Activated CD8-positive, alpha-beta memory T cell treated with anti-CD3 and anti-CD28 coated beads for 1 hour (primary cell): ENCODE measurements at places on chromosomes 1 and 21.

DNA sequence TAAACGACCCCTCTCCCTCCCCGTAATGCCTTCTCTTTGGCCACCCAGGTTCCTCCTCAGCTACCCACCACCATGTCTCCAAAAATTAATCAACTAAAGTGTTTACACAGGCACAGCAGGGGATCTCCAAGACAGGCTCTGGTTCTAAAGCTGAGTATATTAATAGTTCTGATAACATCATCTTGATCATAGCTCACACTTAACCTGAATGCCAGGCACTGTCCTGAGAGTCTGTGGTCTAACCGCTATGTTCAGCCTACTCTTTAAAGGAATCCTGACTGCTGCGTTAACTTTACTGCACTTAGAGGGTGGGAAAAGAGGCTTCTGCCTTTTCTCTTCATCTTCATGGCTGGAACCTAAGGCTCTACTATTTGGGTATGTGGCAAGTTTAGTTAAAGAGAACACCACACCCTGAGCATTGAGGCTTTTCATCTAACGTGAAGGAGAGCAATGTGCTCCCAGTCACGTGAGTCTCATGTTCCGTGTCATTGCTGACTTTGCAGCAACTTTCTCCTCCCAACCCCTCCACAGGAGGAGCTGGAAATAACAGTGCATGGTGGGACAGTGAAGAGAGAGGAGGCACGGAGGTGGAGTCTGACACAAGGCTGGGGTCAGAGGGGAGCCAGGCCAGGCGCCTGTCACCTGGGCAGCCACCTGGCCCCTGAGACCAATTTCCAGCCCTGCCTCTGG lies 86.4 kb downstream of the FAM78B start:
- DNase-seq = no peak

DNA sequence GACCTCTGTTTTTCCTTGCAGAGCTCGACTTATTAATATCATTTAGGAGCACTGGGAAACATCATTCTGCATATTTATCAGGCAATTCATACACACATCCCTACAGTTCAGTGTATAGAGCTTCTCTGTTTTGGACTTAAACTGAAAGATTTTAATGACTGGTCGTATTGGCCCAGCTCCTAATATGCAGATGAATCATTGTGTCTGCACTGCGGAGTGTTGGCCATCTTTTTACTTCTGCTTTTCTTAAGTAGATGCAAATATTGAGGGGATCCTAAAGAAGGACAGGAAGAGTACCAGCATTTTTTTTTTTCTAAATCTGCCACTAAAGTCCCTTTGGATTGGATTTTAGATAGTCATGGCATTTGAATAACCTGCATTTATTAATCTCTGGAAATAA lies 154.8 kb downstream of the BACH1 start:
- DNase-seq = no peak

- DNase-seq = no peak
These were observed 5.8 kb downstream of the UBE2U start for GRCh38 chr1:64209221-64209620.

GRCh38 chr1:37509181-37509580 lies 5.4 kb downstream of the MEAF6 start:
- no peak for DNase-seq

GRCh38 chr1:243507001-243507671 lies 251.3 kb downstream of the SDCCAG8 start:
- DNase-seq = no peak

- DNase-seq = no peak
These were observed 14.5 kb downstream of the C1orf174 start for GRCh38 chr1:3885611-3886010.

- DNase-seq = no peak
These were observed 34.2 kb downstream of the EFCAB7 start for GRCh38 chr1:63557365-63557987.

DNA sequence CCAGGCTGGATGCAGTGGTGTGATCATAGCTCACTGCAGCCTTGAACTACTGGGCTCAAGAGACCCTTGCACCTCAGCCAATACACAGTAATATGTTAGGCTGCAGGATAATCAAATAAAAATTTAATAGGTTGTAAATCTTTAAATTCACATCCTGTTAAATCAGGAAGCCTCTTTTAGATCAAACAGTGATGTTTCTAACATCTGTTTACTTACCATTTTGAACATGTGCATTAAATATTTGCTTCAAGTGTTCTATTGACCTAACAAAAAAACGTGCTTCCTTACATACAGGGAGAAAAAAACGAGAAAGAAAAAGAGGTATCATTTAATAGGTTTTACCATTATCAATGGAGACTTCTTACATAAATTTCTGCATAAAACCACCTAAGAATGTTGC lies 70.6 kb downstream of the IARS2 start:
- DNase-seq = no peak

DNA sequence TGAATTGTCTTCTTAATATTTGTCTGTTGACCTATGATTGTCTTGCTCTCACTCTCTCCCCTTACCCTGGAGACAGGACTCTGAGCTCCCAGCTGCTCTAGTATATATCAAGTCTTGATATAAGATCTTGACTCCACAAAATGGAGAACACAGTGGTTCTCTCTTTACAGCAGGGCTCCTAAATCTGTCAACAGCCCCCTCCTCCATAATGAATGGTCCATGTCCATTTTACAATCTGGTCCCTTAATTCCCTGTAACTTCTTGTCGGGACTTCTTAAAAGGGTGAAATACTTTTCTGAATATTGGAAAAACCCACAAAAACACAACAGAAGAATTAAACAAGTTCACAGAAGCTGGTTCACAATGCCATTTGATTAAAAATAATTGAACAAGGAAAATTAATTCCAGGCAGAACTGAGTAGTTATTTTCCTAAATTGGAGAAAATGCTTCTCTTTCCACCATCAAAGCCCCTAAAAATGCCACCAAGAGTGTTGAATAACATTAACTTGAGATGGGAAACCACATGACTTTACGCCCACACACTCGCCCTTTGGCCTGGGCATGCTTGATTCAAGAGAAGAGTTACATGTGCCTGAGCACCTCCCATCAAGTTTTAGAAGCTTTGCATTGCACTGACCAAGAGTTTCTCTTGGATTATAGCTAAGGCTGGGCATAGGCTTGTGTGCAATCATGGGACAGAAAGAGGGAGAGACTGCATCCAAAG lies 109.8 kb downstream of the TOMM20 start:
- DNase-seq = no peak

DNA sequence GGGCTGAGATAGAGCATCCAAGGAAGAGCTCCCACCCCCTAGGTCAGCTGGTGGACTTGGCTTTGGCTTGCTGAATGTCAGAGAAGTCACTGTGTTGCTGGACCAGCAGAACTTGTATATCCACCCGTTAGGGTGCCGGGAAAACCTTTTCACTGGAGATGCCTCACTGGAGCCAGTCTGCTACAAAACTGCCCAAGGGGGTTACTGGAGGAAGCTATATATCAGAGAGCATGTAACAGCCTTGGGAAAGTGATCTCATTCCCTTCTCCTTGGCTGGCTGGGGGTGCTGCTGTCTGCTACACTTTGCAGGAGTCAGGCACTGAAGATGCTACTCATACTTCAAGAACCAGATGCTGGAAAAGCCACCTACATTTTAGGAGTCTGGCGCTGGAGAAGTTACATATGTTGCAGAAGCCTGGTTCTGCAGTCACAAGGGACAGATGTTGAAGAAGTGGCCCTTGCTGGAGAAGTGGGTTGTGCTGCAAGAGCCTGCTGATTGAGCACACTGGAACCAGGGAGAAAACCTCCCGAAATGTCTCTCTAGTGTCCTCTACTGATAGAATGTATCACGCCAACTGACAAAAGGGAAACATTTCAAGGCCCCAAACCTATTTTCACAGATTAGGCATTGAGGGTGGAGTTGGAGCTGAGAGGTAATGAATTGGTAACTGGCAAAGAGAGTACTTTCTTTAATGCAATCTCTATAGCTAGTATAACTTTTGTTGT lies 250.6 kb downstream of the SPATA17 start:
- DNase-seq = no peak

- DNase-seq = no peak
These were observed 12.8 kb downstream of the ABCG1 start for GRCh38 chr21:42231756-42232155.

DNA sequence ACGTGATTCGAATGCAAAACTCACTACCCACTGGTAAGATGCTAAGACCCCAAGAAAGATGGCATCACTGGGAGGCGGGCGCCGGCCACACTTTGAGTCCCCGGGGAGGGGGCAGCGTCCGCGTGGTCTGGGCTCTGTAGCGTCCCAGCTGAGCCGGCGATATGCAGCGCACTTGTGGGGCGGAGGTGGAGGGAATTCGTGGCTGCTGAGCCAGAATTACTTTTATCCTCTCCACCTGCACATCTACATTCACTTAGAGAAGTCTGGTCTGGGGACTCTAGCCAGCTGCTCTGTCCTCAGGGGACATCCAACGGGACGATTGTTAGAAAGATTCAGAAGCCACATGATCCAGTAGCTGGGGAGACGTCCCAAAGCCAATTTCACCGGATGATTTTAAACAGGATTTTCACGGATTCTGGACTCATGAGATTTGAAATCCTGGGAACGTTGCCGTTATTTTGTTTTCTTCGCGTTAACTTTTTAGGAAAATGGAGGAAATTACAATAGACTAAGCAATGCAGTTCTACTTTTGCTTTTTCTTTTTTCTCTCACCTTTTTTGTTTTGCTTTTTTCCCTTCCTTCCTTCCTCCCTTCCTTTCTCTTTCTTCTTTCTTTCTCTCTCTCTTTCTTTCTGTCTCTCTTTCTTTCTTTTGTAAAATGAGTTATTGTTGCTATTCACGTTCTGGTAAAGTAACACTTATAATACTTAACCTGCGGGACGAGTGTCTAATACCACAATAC lies 1.3 kb downstream of the JAM2 start:
- DNase-seq = no peak

GRCh38 chr21:42496839-42497202 lies 797 bp upstream of the RSPH1 start:
- no peak for DNase-seq

DNA sequence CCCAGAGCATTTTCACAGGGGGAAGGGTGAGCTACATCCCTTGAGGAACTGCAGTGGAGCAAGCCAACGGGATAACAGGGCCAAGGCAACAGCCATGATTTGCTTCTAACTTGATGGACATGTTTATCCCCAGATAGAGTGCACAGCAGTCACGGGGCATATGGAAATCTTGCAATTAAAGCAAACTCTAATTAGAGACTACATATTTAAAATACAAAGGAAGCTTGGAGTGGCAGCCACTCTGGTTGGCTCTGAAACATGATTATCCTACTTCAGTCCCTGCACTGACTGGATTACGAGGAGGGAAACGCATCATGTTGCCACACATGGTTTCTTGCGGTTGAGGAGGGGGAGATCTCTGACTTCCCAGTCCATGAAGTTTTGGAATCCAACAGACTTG lies 60.8 kb downstream of the BEND5 start:
- DNase-seq = no peak

DNA sequence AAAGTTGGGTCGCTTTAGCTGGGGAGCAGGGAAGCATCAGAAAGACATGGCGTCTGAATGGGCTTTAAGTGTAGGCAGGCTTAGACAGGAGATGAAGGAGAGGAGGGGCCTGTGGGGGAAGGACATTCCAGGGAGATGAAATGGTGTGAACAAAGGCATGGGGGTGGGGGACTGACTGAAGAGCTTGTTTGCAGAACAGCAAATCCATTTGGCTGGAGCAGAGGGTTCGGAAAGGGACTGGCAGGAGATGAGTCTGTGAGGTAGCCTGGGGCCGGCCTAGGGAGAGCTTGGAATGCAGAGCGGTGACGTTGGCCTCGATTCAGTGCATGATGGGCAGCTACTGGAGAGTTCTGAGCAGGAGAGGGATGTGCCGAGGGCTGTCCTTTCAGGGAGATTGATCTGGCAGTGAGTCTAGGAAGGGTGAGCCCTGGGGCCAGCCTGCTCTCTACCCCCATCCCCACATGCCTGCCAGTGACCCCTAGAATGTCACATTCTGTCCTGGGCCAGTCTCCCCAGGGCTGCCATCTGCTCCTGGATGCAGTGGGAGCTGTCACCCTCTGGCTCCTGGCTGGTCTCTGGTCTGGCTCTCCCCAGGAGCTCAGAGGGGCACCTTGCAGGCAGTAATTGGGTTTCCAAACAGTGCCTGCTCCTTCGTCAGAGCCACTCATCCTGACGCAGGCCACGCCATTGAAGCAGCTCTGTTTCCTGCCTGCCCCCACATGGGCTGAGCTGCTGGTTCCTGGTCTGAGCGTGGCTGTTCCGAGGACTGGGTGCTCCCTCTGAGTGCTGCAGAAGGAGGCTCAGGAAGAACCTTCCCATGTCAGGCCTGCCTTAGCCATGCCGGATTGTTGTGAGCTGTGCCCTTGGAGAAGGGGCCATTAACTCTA lies 22.3 kb upstream of the TMEM222 start:
- no peak for DNase-seq

DNA sequence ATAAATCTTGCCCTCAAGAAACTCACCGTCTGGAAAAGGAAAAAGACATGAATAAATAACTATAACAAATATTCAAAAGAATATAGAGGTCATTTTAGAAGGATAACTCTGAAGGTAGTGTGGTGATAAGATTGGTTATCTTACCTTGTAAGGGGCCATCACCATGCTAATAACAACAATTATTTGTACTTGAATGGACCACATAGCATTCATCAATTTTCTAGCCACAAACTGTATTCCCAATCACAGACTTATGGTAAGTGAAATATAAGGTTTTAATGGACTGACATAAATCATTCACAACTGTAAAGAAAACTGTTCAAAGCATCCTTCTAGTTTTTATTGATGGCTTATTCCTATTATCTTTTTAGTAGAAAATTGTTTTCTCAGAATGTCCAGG lies 57.8 kb downstream of the HMCN1 start:
- no peak for DNase-seq

DNA sequence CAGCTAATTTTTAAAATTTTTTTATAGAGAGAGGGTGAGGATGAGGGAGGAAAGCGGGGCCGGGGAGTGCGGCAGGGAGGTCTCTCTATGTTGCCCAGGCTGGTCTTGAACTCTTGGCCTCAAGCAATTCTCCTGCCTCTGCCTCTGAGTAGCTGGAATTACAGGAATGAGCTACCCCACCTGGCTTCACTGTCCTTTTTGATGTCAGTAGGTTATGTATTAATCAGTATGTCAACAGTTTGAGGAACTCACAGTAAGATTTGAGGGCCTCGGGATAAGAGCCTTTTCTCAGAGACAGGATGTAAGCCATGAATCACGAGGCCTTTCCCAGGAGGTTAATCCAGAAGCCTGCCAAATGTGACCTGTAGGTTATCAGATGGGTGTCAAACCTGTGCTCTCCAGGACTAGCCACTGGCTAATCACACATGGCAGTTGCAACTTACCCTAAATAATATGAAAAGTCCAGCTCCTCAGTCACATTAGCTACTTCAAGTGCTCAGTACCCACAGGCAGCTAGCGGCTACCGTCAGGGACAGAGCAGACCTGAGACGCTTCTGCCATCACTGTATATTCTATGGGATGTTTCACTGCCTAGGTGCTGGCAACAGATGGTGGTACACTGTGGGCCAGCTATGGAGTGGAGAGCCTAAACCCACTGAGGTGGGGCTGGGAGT lies 33.1 kb downstream of the TRIM67 start:
- no peak for DNase-seq
